Activated T-helper 2 cell treated with anti-CD3 and anti-CD28 coated beads, Interferon-gamma antibody, Interleukin-2, Interleukin-4, amounts not matched to agents 10 μg/mL and 5 μg/mL and 100 μg/mL, durations not matched to agents 14 hours and 24 hours and 36 hours (primary cell): ENCODE measurements at places on chromosomes 11 and 22. TPM values are rescaled to one million over a fixed set of nuclear protein-coding genes. Genes with fewer than 3 reads are reported as not detected.

- H3K27me3 ChIP-seq, result peaks cover 2% of the 10 kb centered on the region
- no peaks in the 10 kb centered on the region for H3K36me3 ChIP-seq
- DNase-seq, result no peak
- no peak overlapping the region for H3K4me3 ChIP-seq
Measured at GRCh38 chr11:22304337-22304961, 33.7 kb upstream of the SLC17A6 start.

GRCh38 chr11:66327171-66328030 lies 8.8 kb downstream of the RIN1 start:
- H3K4me3 ChIP-seq, result no peak overlapping the region
- peaks cover 23% of the 10 kb centered on the region for H3K4me1 ChIP-seq
- DNase-seq, result no peak
- no peaks in the 10 kb centered on the region for H3K27me3 ChIP-seq

GRCh38 chr11:126253265-126253664 lies 15.4 kb downstream of the SRPRA start:
- H3K4me3 ChIP-seq, result no peak overlapping the region
- no peaks in the 10 kb centered on the region for H3K4me1 ChIP-seq
- H3K27me3 ChIP-seq, result no peaks in the 10 kb centered on the region
- DNase-seq, result no peak

DNA sequence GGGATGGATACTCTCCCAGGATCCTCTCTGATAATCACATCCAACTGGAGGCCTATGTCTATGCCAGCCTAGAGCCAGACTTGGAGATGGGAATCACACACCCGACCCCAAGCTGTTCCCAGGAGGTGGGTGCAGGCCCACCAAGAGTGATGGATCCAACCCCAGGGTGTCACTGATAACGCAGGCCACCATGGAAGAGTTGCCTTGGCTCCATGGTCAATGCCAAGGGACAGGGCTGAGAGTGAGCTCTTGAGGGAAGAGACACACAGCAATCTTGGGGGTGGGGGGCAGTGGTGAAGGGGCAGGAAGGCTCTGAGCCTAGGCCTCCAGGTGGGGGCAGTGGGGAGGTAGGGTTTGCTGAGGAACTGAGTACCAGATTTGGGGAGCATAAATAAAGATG lies 16.9 kb downstream of the TUB start:
- no peak overlapping the region for H3K27ac ChIP-seq
- no peaks in the 10 kb centered on the region for H3K27me3 ChIP-seq
- no peak for DNase-seq
- H3K4me3 ChIP-seq, result no peak overlapping the region
- H3K36me3 ChIP-seq, result no peaks in the 10 kb centered on the region

The ENTHD1 gene
- 0.11 TPM in 2 replicates for total RNA-seq

DNA sequence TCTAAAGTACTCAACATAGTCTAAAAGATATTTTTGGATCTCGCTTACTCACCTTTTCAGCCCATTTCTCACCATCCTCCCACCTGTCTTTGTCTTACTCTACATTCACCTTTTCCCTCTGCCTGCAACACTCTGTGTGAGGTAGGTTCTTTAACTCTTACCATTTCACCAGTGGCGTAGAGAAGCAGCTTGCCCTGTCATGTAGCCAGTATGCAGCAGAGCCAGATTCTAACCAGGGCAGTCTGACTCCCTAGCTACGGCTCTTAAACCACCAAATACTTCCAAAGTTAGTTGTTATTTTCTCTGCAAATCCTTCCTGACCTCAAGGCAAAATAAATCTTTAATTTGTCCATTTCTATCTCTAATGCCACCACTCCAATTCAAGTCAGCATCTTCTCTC lies 7.5 kb downstream of the ALG8 start:
- no peak overlapping the region for H3K27ac ChIP-seq
- no peaks in the 10 kb centered on the region for H3K27me3 ChIP-seq
- no peak overlapping the region for H3K4me3 ChIP-seq
- H3K36me3 ChIP-seq, result peaks cover 38% of the 10 kb centered on the region

DNA sequence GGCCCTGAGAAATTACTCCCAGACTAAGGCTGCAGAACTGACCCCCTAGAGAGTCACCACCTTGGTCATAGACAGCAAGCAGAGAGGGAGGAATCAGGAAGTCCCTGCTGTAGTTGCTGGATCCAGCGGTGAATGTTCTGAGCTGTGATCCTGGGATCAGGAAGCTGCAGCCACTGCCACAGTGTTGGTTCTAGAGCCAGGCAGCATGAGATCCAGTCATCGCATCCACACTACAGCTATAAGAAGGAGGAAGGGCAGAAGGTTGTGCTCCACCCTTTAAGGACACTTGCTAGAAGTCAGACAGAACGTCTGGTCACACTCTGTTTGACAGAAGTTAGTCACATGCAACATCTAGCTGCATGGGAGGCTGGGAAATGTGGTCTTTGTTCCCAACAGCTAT lies 104.7 kb upstream of the OR4B1 start:
- H3K4me1 ChIP-seq, result peaks cover 30% of the 10 kb centered on the region
- H3K27me3 ChIP-seq, result no peaks in the 10 kb centered on the region
- H3K36me3 ChIP-seq, result peaks cover 52% of the 10 kb centered on the region

DNA sequence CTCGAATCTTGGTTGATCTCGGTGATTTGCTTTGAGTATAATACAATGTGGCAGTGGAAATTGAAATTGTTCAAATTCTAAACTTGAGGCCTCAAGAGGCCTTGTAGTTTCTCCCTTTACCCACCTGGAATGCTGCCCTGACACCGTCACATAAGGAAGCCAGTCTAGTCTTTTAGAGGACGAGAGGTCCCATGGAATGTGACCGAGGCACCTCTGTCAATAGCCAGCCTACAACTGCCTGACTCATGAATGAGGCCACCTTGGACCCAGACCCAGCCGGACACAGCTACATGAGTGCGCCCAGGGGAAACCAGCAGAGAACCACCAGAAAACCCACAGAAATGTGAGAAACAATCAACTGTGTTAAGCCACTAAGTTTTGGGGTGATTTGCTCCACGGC lies 52.5 kb downstream of the RPL27A start:
- H3K36me3 ChIP-seq, result no peaks in the 10 kb centered on the region
- H3K27ac ChIP-seq, result no peak overlapping the region
- no peak overlapping the region for H3K4me3 ChIP-seq
- H3K4me1 ChIP-seq, result no peaks in the 10 kb centered on the region

DNA sequence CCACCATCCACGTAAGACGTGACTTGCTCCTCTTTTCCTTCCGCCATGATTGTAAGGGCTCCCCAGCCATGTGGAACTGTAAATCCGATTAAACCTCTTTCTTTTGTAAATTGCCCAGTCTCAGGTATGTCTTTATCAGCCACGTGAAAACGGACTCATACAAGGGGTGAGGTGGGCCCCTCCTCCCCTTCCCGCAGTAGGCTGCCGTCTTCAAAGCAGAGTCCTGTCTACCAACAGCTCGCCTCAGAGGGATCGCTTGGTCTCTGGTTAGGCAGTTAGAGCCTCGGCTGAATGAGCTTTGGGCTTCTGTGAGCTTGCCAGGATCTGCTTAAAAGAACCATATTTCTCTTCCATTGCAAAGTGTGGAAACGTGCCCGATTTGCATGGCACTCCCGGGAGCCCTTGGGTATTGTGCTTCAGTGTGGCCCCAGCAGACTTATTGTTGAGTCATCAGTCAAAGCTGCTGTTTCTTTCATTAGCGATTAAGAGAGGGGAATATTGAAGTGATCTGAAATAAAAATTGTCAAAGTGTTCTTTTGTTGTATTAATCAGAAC lies 338.3 kb downstream of the TBC1D22A start:
- no peak overlapping the region for H3K27ac ChIP-seq
- H3K27me3 ChIP-seq, result no peaks in the 10 kb centered on the region
- DNase-seq, result no peak

The NUP98 gene
- 123 and 131 TPM in 2 replicates for total RNA-seq
